ENCODE measurements at places on chromosomes 2 and 18.

- DNase-seq: no peak
Observed at GRCh38 chr2:215949991-215950404, 63.4 kb downstream of the MREG start.

DNA sequence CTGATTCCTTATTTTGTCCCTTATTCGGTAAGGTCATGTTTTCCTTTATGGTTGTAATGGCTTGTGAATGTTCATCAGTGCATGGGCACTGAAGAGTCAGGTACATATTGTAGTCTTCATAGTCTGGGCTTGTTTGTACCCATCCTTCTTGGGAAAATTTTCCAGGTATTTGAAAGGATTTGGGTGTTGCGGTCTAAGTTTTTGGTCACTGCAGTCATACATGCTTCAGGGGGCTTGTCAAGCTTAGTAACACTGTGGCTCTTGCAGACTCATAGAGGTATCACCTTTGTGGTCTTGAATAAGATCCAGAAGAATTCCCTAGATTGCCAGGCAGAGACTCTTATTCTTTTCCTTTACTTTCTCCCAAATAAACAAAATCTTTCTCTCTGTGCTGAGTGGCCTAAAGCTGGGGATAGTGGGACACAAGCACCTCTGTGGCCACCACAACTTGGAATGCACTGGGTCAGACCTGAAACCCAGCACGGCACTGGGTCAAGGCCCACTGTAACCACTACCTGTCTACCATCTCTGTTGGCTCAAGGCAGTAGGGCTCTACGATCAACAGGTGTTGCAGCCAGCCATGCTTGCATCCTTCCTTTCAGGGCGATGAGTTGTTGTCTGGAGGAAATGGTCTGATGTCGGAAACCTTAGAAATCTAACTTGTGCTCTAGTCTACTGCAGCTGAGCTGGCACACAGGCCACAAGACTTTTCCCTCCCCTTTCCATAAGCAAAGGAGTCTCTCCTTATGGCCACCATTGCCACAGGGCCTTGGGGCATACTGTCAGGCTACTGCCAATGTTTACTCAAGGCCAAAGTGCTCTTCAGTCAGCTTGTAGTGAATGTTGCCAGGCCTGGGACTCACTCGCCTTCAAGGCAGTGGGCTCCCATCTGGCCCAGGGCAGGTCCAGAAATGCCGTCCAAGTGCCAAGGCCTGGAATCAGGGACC lies 21.5 kb downstream of the IL1RN start:
- no peak for DNase-seq

DNA sequence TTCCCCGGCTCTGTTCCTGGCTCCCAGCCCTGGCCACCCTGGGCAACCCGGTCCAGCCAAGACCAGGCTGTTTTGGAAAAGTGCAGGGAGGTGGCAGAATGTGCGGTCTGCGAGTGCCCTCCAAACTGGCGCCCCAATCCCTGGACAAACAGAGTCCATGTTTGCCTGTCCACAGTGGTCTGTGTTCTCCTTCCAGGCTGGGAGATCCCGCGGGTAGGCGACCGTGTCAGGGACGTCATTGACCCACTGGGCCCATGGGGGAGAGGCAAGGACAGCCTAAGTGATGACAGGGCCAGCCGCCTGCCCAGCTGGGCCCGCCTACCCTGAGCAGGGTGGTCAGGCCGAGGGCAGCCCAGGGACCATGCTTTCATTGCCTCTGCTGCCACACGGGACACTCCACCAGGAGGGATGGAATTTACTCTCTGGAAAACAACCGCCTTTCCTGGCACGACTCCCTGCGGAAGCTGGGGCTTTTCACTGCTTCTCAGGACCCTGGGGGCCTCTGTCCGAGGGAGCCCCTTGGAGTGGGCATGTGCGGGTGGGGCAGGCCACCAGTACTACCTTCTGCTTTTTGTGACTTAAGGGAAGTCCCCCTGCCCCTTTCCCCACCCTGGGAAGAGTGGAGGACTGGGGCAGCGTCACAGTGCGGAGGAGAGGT lies 20.1 kb downstream of the CYP26B1 start:
- no peak for DNase-seq

DNA sequence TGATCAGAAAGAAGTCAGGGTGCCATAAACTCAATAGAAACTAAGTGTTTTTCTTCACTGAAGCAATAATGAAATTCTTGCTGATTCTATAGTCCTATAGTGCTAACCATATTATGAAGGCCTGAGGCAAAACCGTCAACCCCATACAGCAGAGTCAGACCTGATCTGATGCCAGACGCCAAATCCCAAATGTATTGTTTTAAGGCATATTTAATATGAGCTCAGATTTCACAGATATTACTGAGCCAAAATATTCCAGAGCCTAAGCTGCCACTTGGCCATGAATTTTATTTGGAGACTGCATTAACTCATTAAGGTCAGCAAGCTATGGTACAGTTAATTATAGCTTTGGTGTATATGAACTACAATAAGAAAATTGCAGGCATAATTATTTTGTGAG lies 53.4 kb downstream of the SCN1A start:
- DNase-seq: no peak

DNA sequence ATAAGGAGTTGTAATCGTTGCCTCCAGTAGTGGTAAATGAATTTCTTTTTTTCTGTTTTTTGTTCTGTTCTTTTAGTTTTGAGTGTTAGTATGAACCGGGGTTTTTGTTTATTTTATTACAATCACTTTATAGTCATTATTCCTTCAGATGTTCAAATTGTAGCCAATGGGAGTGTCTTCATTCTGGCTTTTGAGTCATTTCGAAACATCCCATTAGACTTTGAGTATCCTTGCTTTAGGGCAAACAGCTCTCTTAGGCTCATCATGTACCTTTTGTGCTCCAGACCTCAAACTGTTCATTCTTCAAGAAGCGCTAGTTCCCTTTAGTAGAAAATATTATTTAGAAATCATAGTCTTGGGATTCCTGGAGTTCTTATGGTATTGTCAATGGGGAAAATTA lies 54.2 kb upstream of the PAX3 start:
- DNase-seq: no peak

DNA sequence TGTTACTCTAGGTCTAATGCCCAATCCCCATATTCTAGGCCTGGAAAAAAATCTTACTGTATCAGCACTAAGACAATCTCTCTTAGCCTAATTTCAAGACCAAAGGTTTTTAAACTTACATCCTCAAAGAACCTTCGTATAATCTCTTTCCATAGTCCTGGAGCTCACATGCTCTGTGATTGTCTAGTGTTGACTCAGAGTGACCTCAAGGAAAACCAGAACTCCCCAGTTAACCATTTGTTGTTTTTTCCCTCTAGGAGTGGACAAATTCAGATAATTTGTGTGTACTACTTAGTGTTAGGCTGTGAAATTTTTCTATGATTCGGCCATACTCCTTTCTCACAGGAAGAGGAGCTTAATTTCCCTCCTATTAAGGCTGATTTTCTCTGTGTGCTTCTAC lies 536.1 kb downstream of the SLC4A3 start:
- DNase-seq: no peak

- no peak for DNase-seq
Observed at GRCh38 chr2:241673797-241674725, 12.6 kb downstream of the DTYMK start.

- DNase-seq: no peak
Observed at GRCh38 chr2:239831861-239832489, 193.2 kb downstream of the NDUFA10 start.

DNA sequence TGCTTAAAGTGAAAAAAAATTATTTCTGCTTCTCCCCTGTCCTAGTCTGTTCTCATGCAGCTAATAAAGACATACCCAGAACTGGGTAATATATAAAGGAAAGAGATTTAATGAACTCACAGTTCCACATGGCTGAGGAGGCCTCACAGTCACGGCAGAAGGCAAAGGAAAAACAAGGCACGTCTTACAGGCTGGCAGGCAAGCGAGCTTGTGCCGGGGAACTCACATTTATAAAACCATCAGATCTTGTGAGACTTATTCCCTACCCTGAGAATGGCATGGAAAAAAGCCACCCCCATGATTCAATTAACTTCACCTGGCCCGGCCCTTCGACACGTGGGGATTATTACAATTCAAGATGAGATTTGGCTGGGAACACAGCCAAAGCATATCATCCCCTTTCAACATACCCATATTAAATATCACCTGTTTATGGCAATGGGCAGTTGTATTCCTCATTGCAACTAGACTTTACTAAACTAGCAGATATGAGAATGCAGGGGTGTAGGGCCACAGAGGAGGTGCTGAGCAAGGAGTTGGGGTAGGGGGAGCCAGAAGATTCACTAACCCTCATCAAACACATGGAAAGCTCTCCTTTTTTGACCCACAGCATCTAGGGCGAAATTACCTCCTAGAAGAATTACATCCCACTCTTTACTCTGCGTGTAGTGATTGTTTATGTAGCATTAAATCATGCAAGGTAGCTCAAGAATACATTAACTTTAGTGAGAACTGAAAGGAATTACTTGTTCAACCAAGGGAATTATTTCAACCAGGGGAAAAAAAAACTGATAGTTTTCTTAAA lies 183.3 kb upstream of the DOK6 start:
- DNase-seq: no peak

GRCh38 chr2:196219671-196220070 lies 48.3 kb upstream of the STK17B start:
- DNase-seq: no peak

DNA sequence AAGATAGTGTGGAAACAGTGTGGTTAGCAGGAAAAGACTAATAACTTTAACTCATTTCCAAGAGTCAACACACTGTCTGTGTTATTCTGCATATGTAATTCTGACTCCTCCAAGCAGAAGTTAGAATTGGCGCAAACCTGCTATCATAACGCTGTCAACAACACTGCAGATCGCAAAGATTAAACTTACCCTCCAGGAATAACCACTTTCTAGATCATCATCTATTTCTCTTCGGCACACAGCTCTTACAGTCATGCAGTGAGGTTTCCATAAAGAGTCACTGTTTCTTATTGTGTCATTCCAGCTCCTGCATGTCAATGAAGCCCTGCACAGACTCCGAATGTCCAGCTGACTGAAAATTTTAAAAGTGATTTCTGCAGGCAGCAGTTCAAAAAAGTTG lies 2.4 kb downstream of the FBXO48 start:
- DNase-seq: no peak

- DNase-seq: no peak
Observed at GRCh38 chr2:16656784-16657391, 8.7 kb downstream of the CYRIA start.

DNA sequence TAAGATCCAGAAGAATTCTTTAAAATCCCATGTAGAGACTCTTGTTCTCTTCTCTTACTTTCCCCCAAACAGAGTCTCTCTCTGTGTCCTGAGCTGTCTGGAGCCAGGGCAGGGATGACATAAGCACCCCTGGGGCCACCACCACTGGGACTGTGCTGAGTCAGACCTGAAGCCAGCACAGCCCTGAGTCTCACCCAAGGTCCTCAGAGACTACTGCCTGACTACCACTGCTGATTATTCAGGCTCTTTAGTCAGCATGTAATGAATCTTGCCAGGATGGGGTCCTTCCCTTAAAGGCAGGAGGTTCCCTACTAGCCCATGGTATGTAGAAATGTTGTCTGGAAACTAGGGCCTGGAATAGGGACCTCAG lies 34.9 kb upstream of the DYNC1I2 start:
- no peak for DNase-seq

DNA sequence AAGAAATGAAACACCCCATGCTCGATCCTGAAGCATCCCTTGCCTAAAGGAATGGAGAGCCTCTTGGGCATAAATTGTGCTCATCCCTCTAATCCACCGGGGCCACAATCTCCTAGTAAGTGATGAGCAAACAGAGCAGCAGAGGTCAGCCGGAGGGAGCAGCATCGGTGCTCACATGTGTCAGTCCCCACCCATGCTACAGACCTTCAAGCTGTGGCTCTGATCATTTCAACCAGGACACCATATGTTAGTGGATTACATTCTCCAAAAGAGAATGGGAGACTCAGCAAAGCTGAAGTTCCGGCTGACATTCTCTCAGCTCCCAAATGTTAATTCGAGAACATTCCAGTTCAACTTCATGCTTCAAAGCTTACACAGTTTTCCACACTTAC lies 75.6 kb downstream of the AAK1 start:
- no peak for DNase-seq

DNA sequence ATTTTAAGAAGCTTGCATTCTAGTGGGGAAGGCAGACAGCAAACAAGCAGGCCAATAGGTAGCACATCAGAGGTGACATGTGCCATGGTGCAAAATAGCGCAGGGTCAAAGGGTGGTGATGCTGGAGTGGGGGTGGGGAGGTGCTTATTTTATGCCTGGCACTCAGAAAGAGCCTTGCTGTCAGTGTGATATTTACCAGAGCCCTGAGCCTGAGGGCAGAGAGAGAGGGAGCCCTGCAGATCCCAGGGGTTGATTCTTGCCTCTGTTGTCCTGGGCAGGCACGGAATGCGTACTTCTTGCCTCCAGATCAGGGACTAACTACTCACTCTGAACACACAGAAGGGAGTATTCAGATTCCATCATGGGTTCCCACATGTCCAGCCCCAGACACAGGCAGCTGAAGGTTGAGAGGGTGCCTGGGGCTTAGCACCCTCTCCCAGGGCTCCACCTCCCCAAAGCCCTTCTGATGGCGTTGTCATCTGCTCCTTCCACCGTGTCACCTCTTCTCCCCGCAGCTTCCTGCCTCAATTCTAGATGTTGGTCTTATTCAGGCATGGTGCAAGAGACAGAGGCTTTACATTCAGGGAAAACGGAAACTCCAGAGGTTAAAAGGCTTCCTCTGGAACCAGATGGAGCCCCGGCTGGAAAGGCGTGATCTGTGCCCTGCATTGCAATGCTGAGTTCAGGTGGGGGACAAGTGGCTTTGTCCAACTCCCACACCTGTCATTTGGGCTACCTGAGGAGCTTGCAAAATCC lies 252.3 kb downstream of the HAUS1 start:
- no peak for DNase-seq

- DNase-seq: no peak
Observed at GRCh38 chr2:50221106-50221505, 810.8 kb downstream of the NRXN1 start.

GRCh38 chr2:43057742-43058725 lies 168.4 kb downstream of the ZFP36L2 start:
- no peak for DNase-seq

DNA sequence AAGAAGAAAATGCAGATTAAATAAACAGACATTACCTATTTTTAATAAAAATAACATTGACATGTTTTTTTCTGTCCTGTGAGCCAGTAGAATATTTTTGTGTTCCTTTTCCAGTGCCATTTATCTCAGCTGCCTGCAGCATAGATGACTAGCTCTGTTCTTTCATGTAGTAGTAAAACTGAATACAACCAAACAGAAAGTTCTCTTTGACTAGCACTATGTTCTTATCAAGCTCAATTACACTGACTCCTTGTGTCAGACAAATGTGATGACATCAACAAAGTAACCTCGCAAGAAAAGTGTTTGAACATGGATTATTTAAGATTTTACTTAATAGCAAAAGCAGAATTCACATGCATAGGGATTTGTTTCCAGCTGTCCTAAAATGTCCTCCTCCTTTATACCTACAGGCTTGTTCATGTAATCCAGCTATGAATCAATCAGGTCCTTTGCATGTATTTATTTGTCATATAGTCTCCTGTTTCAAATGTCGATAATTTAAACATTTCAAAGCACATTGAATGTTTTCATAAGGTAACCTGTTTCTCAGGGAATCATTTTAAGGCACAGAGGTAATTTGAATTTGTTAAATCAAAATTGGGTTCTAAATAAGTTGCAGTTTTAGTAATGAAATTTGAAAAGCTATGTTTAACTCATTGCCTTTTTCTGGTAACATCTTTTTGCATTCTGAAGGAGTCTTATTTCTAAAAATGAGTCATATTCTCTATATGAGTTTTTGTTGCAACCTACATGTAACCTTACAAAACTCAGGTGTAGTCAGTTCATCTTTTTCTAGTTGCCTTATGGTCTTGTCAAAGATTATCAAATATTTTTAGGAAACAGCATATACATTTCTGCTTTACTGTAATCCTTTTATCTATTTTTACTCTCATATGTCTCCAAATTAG lies 215.3 kb upstream of the GULP1 start:
- DNase-seq: no peak
